Natural killer cell (primary cell): ENCODE measurements at places on chromosomes 11 and 22. TPM values are rescaled to one million over a fixed set of nuclear protein-coding genes. Genes with fewer than 3 reads are reported as not detected.

SPTBN2 gene
- total RNA-seq, result not detected

UBQLN3 gene
- total RNA-seq, result not detected

CCDC116 gene
- total RNA-seq, result 0.43 TPM

FOLR1 gene
- total RNA-seq, result not detected

RIC3 gene
- 3.6 TPM for total RNA-seq

ELMOD1 gene
- not detected for total RNA-seq

GRCh38 chr11:28144808-28145207 is 36.6 kb downstream of the METTL15 start:
- no peak for DNase-seq

- no peak for DNase-seq
Observed at GRCh38 chr11:15806217-15806616, 550.1 kb downstream of the SOX6 start.

DNA sequence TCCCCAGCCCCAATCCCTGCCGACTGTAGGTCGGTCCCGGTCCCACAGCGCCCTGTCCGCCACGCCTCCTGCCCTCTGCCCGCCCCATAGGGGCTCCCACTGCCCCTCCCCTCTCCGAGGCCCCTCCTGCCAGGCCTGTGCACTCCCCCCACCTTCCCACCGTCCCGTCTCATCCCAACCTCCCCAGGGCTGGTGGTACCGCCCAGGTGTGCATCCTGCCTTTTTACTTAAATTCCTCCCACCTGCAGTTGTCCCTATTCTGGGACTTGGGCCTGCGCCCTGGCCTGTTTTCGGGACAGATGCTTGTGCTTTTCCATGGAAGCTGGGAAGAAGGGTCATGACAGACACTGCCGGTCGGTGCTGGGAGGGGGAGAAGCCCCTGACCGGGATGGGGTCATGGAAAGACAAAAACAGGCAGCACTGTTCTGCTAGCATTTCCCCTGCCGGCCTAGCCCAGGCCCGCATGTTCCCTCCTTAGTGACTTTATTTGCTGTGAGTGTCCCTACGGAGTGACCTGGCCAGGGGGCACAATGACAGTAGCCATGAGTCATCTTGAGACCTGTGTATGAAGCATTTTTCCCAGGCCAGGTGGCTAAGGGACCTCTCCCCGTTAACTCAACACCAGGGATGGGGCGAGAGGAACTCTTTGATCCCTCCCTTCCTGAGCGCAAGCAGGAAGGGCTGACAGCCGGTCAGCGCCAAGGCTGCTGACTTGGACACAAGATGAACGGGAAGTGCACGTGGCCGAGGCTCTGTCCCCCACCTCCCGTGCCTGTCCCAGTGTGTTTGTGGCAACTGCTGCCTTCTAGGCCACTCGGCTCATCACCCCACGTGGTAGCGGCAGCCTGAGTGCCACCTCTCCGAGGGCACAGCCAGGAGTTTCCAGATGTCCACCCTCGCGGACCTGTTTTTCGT is 7.1 kb downstream of the TBX1 start:
- no peak for DNase-seq

DNA sequence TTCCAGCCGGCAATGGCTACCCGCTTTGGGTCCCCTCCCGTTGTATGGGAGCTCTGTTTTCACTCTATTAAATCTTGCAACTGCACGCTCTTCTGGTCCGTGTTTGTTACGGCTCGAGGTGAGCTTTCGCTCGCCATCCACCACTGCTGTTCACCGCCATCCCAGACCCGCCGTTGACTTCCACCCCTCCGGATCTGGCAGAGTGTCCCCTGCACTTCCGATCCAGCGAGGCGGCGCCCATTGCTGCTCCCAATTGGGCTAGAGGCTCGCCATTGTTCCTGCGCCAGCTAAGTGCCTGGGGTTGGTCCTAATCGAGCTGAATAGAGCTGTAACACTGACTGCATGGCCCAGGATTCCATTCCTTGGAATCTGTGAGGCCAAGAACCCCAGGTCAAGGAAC is 359.9 kb downstream of the CTTN start:
- no peak for DNase-seq

DNA sequence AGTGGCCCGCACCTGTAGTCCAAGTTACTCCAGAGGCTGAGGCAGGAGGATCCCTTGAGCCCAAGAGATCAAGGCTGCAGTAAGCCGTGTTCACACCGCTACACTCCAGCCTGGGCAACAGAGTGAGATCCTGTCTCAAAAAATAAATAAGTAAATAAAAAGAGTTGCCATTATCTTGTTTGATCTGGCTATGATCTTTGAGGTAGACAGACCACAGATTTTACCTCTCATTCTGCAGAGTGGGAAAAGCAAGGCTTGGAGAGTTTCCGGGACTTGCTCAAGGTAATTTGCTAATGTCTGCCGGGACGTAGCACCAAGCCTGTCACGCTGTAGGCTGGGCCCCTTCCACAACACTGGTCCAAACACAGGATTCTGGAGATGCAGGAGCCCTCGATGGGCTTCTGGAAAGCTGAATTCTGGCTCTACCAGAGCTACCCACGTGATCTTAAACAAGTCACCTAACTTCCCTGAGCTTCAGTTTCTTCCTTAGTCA is 6.8 kb downstream of the GRAP2 start:
- no peak for DNase-seq

GRCh38 chr11:106278391-106278790 is 200.9 kb downstream of the AASDHPPT start:
- DNase-seq, result no peak

DNA sequence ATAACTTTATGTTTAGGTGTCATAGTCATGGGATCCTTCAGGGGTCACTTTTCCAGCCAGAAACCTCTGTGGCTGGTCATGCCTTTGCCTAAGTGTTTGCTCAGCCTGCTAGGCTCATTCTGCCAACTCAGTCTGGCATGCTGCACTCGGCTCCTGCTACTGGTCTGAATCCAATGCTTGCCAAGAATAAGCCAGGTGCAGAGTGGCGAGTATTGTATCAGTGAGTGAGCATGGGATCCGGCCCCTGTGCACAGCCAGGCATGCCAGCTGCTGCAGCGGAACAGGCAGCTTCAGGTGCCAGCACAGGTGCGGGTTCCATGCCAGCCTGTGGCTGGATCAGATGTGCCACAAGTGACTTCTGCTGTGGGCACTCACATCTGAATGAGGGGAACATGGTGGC is 1269.3 kb upstream of the CNTN5 start:
- DNase-seq, result no peak

DNA sequence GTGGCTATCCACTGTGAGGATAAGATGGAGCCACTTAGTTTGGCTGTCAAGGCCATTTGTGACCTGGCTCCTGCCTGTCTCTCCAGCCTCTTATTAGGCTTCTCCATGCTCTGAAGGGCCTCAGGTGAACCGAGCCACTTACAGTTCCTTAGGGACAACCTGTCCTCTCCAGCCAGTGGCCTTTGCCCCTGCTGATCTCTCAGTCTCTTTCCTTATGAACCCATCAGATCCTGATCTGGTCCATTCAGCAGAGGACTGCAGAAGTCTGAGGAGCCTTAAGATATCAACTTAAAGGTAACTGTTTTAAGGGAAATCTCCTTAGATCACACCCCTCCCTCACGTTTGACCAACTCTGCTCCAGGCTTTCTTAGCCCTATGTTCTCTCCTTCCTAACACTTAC is 2.4 kb downstream of the DUSP18 start:
- no peak for DNase-seq

DNA sequence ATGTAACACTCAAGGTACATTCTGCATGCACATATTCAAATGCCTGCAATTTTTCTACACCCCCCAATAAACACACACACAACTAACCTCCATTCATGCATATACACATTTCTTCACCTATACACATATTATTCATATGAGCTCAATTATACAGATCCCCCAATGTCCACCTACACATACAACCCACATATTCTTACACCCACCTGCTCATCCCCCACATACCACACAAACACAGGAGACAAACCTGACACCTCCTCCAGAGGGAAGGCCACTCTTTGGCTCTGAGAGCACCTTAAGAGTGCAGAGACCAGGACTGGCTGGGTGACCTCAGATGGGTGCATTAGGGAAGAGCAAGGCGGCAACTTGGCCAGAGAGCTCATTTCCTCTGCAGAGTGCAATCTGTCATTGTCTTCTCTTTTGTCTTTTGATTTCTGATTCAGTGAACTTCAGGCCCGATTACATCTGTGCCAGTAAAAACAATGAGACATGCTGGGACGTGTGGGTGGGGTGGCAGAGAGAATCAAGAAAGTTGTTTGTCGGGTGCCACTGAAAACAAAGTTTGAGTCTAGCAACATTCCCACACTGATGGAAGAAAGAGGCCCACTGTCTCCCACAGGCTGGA is 208.4 kb downstream of the NXPE2 start:
- no peak for DNase-seq
